ENCODE measurements at places on chromosomes 16 and 17.

DNA sequence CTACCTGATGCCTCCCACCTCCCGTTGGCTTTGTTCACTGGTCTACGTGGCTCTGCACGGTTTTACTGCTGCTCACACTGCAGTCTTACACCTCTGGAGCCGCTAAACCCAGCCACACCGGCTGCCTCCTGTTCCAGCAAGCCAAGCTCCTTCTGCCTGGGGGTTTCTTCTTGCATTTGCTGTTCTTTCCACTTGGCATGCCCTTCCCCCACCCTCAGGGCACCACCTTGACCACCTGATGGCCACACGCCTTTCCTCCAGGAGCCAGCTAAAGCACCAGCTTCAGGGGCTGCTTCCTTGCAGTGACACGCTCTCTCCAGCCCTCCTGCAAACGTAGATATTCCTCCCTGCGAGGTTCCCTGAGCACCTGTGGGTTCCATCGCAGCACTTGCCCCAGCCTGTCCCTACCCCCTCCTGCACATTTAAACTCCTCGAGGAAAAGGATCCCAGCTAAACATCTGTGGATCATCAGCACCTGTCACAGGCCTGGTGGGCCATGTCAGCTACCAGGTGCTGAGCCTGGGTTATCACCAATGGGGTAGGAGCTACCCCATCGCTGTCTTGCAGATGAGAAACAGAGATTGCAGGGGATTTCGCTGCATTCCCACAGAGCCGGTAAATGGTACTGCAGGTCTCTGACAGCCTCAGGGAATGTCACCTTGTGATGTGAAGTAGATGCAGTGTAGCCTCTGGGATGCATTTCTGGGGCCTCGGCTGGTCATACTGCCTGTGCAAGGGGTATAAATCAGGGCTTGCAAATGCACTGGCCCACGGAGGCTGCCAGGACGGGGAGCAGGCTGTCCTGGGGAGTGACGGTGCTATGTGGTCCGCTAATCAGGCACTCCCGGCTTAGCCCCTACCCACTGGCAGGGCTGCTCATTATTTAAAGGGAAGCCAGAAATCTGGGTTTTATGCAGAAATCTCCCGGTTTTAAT is 285.2 kb downstream of the CPPED1 start:
- no peak for DNase-seq

GRCh38 chr16:24511174-24511573 is 28.2 kb upstream of the RBBP6 start:
- DNase-seq = no peak

DNA sequence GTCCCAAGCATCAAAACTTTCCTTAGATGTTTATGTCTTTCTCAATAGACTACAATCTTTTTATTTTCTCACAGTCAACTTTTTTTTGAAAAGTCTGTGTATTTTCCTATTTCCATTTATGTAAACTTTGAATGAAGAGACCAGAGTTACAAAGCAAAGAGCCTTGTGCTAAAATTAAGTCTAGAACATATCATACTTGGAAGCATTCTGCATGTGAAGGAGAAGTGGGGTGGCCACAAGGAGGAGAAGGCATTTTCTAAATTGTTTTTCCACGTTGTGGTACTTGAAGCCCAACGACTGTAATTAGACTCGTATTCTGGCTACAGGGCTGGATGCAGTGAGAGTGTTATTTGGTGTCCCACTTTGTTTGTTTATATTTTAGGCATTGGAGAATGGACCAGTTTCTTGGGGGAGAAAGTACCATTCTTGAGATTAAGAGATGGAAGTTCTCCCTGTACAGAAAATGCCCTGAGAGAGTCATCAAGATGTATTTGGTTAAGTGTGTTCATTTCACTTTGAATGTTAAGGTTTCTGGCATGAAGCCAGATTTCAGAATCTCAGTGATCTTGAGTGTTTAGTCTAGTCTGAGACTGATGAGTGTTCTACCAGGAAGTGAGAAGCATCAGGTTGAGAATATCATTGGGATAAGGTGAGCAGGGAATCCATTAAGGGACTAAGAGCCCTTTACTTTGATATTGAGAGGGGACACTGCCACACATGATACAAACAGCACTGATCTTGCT is 71.6 kb downstream of the MAP2K6 start:
- DNase-seq = no peak

- no peak for DNase-seq
Observed at GRCh38 chr16:86997058-86997457, 320.1 kb downstream of the C16orf95 start.

GRCh38 chr16:87374313-87374712 is 9.3 kb downstream of the FBXO31 start:
- no peak for DNase-seq

DNA sequence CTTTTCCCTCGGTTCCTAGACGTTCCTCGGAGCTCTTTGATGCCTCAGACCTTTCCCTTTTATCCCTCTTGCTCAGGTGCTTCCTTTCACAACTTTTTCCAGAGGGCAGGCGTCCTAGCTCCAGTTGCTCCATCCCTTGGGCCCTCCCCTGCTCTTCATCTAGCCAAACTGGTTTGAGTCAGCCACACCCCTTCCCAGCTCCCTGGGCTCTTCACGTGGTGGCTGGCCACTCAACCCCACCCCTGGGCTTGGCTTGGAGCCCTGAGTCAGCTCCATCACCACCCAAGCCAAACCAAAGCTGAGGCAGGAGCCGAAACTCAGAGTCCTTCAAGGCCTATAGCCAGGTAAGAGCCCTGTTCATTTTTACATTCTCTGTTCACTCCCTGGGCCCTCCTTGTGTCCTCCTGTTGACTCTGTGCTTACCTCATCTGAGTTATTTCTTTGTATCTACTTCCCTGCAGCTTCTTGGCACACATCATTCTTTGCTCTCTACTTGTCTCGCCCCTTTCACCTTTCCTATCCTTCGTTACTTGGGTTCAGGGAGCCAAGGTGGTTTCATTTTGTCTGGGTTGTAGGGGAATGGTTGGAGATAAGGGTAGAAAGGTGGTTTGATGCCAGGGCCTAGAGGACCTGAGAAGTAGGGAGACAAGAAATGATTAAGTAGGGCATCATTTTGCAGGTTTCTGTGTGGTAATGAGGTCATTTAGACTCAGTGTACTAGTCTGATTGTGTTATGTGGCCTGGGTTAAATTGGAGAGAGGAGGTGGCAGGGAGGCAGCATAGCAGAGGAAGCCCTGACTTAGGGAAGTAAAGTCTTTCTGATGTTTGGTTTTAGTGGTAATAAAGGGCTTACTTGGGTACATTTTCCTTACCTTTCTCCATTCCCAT is 7.6 kb upstream of the PHKG2 start:
- DNase-seq = no peak

- DNase-seq = no peak
Observed at GRCh38 chr17:27489045-27489715, 32.9 kb downstream of the KSR1 start.

- no peak for DNase-seq
Observed at GRCh38 chr17:58403311-58403710, 14.0 kb downstream of the RNF43 start.

GRCh38 chr17:34571428-34572130 is 7.8 kb upstream of the TMEM132E start:
- DNase-seq = no peak

DNA sequence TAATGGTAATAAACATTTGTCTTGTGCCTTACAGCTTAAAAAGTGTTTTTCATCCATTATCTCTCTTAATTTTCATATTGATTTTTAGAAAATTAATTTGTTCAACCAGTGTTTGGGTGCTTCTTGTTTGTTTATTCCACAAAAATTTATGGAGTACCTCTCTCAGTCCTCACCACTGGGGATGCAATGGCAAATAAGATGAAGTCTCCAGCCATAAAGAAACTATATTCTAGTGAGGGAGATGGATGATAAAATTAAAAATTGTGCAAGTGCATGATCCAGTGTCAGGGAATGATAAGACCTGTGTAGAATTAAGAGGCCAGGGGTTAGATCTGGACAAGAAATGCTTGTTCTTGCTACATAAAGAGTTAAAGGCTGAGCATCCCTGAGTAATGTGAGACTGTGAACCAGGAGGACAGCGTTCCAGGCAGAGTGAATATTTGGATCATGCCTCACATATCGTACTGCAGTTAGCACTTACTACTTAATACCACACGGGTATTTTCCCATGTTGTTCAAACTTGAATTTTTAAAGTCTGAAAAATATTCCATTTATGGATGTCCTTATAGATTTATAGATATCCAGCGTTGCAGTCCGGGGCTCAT is 535.7 kb upstream of the HSBP1 start:
- DNase-seq = no peak

GRCh38 chr17:80738020-80738808 is 193.6 kb downstream of the RPTOR start:
- DNase-seq = no peak

DNA sequence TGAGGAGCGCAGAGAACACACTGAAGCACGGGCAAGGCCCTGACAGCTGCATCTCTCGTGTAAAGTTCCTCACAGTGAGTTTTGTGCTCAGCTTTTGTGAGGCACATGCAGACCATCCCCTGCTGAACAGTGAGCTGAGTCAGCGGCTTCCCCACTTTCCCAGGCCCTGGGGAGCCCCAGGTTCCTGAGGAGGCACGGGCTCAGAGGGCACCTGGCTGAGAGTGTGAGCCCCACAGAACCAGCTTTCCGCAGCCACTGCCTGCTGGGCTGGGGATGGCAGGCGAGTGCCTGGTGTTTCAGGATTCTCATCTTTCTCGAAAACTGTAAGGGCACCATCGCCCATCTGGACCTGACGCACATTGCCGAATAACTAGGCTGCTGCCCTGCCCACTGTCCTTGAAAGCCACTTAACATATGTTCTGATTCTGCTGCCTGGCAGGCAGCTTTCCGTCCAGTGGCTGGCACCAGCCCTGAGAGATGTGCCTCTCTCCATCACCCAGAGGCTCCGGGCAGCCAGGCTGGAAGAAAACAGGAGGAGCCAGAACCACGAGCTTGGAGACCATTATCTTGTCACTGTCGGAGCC is 266.7 kb upstream of the FOXF1 start:
- no peak for DNase-seq

Data from NCI-H1417 treated with DMSO at 0.1 percent for 48 hours (cell line).